LNCaP clone FGC (cell line): ENCODE measurements at places on chromosomes 4 and X.

DNA sequence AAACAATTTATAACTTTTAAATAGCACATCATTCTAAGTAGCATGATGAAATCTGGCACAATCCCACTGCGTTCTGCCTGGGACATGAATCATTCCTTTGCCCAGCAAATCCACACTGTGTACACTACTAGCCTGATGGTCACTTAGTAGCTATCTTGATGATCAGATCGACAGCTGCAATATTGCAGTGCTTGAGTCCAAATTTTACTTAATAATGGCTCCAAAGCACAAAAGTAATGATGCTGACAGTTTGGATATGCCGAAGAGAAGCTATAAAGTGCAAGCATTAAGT lies 86.6 kb upstream of the NPNT start:
- no peak for DNase-seq

GRCh38 chr4:102344954-102345794 lies at the start of gene SLC39A8:
Gene SLC39A8, minus strand, starts transcription at chr4:102345482. Its CDS starts 820 bp downstream, at chr4:102344662.
- DNase-seq, result peak; percentile 43

DNA sequence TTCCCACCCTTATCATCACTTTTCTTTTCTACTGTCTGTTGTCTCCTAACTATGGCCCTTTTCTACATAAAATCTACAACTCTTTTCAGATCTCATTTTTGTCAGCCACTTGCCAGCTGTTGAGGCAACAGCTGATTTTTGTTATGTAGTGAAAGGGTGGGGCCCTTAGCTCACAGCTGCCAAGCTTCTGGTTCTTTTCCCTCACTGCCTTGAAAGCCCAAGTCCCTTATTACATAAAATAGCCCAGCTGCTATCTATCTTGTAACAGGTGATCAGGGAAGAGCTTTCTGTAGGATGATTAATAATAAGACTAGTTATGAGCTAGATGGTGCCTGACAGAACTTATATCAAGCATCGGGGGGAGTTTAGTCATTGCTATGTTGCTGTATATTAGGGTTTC lies 45.9 kb downstream of the ADGRL3 start:
- no peak for DNase-seq

GRCh38 chr4:56323327-56323726 lies 64.0 kb downstream of the AASDH start:
- no peak for DNase-seq

- DNase-seq, result no peak
Measured at GRCh38 chrX:7083468-7084396, 63.8 kb upstream of the STS start.

DNA sequence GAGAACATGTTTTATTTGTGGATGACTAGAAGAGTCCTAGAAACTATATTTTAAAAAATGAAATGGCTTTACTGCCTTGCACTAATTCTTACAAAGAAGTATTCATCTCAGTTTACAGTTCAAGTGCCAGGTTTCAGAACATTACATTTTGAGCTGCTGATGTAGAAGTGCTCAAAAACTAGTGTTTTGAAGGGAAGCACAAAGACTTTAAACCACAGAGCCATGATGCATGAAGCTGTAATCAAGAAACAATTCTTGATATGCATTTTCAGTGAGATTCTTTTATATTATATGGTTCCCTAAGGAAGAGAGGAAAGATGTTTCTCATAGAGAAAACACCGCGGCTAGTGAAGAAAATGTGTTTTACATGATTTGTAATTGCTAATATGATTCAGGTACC lies 1163.0 kb downstream of the RAPGEF2 start:
- DNase-seq, result no peak

DNA sequence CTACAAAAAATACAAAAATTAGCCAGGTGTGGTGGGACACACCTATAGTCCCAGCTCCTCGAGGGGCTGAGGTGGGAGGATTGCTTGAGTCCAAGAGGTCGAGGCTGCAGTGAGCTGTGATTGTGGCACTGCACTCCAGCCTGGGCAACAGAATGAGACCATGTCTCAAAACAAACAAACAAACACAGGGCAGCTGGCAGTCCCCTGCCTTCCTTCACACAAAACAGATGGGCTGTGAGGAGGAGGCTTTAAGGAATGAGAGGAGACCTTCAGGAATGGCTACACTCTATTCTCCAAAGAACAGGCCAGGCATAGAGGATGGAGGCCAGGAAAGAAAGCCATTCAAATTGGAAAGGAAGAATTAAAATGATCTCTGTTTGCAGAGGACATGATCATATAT lies 65.6 kb upstream of the MAML3 start:
- no peak for DNase-seq

GRCh38 chrX:11611965-11612364 lies 53.8 kb downstream of the ARHGAP6 start:
- no peak for DNase-seq

DNA sequence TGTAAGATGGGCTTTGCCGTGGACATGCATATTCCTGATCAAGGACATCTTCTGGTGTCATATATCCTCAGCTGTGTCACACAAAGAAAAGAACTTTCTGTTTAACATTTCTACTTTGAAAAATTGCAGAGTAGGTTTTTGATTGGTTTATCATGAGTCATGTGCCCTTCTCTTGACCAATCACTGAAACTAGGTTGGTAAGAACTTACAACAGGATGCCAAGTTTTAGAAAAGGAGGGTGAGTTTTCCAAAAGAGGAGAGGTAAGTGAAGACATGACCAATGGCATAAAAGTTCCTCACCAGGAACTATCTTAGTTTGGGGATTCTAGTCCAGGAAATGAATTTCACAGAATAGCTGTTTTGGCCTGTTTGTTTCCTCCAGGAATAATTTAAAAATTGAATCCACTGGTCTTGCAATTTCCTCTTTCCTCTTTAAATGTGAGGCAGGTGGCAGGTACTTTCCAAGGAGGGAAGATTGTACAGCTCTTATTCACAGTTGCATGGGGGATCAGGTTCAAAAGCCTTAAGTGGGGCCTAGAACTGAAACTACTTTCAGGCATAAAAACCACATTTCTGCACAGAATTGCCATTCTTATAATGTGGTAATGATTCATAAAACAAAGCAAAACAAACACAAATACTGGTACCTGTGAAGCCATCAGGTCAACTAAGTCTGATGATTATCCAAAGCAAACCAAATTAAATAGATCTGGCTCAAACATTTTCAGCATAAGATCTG lies 1114.5 kb upstream of the LCORL start:
- no peak for DNase-seq

- peak; percentile 69 for DNase-seq
Measured at GRCh38 chr4:153564630-153565525, 98.7 kb downstream of the TMEM131L start.

DNA sequence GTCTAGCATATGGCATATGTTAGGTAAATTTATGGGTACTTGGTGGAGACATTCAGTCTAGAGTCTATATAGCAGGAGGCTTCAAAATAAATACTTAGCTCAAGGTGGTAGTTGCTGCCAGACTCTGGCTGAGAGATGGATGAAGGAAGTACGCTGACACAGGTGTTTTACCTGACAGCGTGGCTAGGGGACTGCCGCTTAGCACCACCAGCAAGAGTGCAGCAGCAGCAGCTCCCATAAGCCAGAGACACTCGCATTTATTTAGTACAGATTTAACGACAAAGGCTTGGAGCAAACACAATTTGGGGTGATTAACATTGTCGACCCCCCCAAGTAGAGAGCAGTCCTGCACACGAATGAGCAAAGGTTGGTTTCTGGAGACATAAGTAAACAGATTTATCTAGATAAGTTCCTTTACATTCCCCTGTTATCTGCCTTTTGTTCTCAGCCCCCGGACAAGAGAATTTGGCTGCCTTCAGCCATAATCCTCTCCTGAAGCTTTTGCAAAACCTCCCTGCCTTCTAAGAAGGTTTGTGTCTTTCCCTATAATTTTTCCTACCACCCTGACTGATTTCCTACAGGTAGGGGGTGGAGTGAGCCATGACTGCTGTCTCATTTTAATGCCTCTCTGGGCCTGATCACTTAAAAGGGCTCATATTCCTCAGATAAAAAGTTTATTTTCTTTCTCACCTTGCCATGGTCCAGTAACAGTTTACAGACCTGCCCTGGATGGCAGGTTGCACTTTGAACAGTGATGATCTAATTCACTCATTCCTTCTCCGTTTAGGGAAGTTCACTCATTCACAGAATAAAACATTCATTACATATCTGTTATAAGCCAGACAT lies 64.6 kb downstream of the RHOH start:
- no peak for DNase-seq

GRCh38 chrX:107738768-107739167 lies 36.8 kb downstream of the TSC22D3 start:
- no peak for DNase-seq

DNA sequence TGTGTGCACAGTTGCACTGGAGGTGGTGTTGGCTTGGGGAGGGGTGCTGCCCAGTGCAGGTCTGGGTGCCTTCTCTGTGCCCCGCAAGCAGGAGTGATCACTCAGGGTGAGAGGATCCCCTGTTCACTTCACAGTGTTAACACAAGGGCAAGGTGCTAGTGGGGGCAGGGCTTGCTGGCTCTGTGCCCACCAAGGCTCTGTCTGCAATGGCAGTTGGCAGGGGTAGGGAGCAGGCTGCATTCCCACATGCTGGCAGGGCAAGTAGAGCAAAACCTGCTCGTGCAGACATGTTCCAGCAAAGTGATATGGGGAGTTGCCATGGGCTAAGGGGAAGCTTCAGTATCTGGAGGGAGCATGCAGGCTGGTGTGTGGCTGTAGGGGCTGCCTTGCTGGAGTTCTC lies 428.0 kb downstream of the ZNF674 start:
- no peak for DNase-seq

- no peak for DNase-seq
Measured at GRCh38 chr4:31351695-31352094, 631.5 kb downstream of the PCDH7 start.

- no peak for DNase-seq
Measured at GRCh38 chrX:13599491-13599890, 30.1 kb downstream of the EGFL6 start.

DNA sequence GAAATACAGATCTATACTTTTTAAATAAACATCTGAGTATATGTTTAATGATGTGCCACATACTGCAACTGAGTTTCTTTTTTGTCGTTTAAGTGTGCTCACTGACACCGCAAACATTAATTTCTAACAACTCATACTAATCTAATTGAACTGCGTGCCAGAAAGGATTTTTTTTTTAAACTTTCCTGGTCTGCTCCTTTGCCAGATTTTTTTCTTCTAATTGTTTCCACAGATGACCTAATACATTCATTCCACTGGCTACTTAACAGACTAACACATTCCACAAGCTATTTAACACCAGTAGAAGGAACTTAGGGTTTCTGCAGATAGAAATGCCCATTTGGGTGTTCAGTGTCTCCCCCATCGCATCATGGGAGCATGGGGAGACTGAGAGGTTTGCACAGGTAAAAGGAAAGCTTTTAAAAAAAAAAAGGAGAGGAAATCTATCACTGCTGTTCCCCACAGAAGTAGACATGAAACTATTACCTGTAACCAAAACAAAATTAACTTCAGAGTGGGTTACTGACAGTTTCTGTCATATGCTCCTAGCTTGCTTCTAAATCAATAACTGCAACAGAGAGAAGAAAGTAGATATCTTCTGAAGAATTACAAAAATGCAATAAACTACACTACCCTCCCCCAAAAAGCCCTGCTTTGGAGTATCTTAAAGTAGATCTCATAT lies 31.6 kb downstream of the SH3KBP1 start:
- DNase-seq, result no peak

GRCh38 chr4:13413729-13414437 lies 70.3 kb downstream of the RAB28 start:
- no peak for DNase-seq

- peak; percentile 69 for DNase-seq
Measured at GRCh38 chr4:99352602-99353537, at the start of gene ADH1C. Gene ADH1C, minus strand, starts transcription at chr4:99352746. Its CDS starts 71 bp downstream, at chr4:99352675.

GRCh38 chrX:11137543-11138139 lies 26.5 kb downstream of the HCCS start:
- DNase-seq, result peak; percentile 8

- no peak for DNase-seq
Measured at GRCh38 chr4:177855507-177856197, 413.4 kb upstream of the AGA start.

DNA sequence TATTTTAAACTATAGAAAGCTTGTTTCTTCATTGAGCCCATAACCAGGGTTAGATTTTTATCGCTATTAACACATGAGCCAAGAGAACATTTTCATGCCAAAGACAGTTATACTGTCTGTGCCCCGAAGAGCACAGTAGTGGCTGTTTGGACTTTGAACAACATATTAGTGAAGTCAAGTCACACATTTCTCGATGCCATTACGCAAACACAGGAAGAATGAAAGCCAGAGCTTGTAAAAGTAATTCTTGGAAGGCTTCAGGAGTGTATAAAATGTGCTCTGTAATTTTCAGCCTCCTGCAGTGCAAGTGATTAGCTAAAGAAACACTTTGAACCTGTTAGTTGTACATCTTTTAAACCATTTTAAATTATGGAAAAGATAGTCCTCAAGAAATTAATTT lies 590.7 kb upstream of the PITX2 start:
- peak; percentile 3 for DNase-seq

DNA sequence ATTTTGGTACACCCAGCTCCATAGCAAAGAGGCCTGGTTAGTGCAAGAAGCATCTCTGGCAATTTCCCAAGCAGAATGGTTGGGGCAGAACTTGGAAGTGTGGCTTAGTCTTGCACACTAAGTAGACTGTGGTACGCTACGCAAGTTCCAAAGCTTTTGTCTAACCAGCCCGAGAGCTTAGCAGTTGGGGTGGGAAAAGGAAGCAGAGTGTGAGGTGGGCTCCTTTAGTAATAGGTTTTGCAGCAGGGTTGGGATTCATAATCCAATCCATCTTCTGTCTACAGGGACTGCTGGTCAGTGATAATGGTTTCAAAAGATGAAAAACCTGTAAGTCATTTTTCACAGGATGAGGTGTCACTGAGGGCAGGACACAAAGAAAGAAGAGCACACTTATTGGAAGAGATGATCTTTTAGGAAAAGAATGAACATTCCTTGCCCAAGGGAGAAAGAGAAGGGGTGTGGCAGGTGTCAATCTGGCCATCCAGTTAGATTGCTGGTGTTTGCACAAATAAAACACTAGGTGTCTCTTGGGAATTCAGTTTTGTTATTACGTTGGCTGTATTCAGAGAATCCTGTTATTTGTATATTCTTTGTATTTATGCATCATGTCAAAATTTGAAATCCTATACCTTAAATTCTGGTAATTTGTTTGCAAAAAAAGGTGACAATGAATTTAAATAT lies 244.3 kb downstream of the GPAT3 start:
- DNase-seq, result no peak

GRCh38 chrX:13068651-13069050 lies 24.2 kb upstream of the FAM9C start:
- DNase-seq, result no peak

DNA sequence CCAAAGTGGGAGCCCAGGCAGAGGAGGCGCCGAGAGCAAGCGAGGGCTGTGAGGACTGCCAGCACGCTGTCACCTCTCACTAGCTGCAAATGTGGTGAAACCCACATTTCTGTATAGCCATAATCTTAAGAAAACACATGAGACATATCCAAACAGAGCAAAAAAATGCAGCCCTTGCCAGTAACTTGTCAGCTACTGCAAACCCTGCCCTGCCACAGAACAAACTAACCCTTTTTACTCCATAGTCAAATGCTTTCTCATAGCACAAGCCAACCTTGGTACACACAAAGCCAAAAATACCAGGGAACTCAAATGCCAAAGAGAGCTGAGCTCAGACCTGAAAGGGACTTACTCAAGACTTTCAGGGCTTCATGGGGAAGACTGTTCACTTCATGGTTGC lies 14.9 kb upstream of the NXF3 start:
- no peak for DNase-seq
